RKO (cell line): ENCODE measurements at places on chromosomes 11 and 22.
A peak's percentile ranks its signal among the peaks of the same experiment; 100 is the strongest.

GRCh38 chr11:92744929-92745585 lies 224.4 kb upstream of the MTNR1B start:
- no peak for DNase-seq

DNA sequence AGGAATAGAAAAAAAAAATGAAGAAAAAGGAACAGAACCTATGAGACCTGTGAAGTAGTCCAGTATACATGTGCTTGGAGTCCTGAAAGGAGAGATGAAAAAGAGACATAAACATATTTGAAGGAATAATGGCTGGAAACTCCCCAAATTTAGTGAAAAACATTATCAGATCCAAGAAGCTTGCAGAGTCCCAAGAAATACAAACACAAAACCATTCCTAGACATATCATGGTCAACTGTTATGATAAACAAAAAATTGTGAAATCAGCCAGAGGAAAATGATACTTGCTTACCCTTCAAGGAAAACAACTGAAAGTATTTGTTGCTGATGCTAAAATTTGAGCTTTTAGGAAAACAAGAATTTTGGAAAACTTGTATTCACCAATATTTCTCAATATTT lies 250.1 kb downstream of the DDX10 start:
- no peak for DNase-seq

GRCh38 chr11:34356130-34356529 lies 1.7 kb downstream of the ABTB2 start:
- no peak for DNase-seq

DNA sequence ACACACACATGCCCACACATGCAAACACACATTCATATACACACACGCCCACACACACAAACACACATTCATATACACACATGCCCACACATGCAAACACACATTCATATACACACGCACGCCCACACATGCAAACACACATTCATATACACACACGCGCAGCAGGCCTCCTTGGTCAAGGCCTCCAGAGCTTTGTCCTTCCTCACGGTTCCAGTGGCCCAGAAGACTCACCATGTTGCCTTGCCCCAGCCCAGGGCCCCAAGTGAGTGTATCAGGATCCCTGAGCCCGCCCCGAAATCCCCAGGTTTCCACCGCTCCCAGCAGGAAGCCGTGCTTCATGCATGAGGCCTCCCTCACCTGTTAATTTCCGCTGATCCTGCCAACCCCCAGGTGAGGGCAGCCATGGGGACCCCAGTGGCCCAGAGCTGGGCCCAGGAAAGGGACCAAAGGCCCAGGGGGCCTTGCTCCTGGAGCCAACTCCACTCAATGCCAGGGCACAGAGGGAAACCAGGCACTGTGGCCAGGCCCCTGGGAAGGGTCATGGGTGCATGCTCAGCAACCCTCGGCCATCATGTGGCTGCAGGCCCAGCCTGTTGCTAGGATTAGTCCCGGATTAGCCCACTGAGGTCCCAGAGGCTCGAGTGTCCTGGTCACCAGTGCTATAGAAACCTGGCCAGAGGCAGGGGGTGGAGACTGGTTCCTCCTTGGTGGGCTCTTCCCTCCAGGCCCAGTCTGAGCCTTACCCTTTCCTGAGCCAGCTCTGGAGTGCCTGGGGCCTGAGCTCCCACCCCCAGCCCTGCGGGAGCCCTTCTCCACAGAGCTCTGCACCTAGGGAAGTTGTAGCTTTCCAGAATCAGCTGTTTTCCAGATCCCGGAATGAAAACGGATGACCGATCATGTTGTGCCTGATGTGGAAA lies 34.4 kb downstream of the IGF2 start:
- no peak for DNase-seq

DNA sequence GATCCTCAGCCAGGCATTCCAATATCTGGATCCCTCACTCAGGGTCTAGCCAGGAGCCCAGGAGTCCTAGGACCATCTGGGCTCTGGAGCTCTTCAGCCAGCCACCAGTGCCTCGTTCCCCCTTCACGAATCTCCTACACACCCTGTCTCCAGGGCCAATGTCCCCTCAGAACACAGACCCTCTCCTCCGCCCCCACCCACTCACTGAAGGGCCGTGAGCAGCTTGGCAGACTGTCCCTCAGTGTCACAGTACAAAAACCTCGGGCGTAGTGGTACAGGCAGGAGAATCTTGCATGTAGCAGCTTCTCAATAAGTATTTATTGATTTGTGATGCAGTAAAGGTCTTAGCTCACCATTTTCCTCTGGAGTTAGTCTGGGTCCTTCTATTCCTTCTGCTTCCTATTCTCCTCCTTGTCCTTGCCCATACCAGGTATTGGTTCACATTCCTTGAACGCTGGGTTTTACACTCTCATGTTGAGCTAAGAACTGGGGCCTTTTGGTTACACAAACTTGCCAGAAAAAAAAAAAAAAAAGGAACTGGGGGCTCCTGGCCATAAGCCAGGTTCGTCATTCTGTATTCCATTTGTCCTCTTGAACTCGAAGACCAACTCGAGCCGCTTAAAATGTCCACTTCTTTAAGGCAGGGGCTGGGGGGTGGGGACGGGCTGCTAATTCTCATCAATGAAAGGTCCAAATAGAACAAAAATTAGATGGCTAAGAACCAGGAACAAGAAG lies 2.3 kb downstream of the CXCR5 start:
- DNase-seq = no peak

DNA sequence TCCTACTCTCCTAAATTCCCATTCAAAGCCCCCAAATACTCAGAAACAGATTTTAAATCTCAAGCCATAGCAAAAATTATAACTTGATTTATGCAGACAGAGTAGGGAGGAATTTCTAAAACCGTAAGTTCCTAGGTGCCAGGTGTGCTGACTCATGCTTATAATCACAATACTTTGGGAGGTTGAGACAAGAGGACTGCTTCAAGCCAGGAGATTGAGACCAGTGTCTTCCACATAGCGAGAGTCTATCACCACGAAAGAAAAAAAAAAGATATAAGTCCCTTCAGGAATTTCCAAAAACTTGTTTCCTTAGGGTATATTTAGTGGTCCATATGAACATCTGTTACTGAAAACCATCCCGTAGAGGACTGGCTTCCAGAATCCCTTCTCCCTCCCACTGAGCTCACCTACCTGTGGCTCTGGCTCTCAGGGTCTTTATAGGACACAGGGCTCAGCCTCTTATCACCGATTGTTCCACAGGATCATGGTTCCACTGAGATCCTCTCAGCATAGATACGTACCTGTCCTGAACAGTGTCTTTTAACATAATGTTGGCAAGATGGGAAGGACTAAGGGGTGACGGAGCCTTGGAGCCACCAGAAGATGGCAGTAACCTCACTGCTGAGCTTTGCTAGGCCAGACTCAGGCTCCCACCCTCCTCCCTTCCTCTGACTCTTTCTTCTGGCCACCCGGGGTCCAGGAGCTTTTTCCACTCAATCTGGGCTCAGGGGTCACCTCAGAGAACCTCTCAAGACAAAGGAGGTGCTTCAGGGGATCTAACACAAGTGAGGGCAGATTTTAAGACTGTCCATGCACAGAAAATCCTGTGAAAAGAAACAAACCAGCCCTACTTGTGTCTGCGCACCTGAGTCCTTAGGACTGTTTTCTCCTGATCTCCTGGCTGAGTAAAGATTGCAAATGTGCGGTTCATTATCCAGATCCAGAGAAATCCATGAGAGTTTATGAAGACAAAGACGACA lies 117.5 kb upstream of the TOP3B start:
- peak; percentile 25 for DNase-seq

GRCh38 chr11:81870066-81870412 lies 863.6 kb downstream of the FAM181B start:
- no peak for DNase-seq

GRCh38 chr11:95485115-95485900 lies 254.3 kb upstream of the SESN3 start:
- DNase-seq = no peak

DNA sequence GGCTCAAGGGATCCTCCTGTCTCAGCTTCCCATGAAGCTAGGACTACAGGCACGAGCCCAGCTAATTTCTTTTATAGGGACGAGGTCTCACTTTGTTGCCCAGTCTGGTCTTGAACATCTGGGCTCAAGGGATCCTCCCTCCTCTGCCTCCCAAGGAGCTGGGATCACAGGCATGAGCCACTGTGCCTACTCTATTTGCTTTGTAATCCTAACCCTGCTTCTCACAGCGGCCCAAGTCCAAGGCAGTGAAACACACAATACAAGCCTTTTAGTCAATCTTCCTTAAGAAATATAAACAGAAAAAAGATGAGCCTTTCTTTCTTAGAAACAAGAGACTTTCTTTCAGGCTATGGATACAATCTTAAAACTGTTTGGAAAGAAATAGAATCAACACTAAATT lies 115.2 kb upstream of the SORL1-AS1 start:
- DNase-seq = no peak

DNA sequence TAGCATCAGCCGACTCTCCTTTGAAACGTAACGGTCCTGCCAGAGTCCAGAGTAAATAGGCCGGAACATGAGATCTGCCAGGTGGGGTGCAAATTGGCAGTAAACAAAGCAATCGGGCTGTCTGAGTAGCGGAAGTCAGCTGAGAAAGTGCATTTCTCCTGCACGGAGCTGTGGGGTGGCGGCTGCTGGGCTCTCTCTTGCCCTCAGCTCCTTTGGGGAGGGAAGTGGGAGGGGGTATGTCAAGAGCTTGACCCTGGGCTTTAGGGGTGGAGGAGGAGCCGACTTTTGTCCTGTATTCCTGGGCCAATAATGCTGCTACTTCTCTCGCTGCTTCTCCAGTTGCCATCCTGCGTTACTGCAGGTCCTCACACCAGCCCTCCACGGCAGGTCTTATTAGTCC lies 11.6 kb downstream of the GRIK4 start:
- no peak for DNase-seq

DNA sequence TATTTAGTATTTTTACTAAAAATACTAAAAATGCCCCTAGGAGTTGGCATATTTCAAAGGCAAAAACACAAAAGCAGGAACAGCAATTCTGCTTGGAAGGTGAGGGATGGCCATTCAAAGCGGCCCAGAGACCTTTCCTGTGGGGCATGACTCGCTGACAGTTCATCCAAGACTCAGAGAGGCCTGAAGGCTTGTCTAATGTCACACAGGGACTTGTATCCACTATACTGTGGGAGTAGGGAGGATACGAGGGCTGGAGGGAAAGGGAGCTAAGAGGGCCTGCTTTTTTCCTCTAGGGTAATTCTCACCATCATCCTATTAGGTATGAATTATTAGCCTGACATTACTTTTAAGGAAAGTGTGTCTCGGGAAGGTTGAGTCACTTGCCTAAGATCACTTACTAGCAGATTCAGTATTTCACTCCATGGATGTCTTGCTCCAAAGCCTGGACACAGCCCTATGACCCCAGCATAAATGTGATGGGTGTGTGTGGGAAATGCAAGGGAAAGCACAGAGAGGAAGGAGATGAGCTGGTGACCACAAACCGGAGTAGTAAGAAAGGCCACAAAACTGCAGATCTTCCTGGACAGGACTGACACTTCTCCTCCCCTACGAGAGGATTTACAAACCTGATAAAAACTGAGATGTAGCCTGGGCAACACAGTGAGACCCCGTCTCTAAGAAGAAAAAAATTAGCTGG lies 16.7 kb upstream of the UCP3 start:
- DNase-seq = peak; percentile 33

GRCh38 chr11:80816966-80817365 lies 1376.1 kb upstream of the TENM4 start:
- DNase-seq = no peak

- DNase-seq = no peak
These were observed 78.5 kb downstream of the MORC2 start for GRCh38 chr22:30889996-30890480.

GRCh38 chr11:126186708-126187529 lies 24.5 kb downstream of the RPUSD4 start:
- no peak for DNase-seq

GRCh38 chr11:35981581-35981980 lies 37.7 kb downstream of the LDLRAD3 start:
- DNase-seq = no peak

DNA sequence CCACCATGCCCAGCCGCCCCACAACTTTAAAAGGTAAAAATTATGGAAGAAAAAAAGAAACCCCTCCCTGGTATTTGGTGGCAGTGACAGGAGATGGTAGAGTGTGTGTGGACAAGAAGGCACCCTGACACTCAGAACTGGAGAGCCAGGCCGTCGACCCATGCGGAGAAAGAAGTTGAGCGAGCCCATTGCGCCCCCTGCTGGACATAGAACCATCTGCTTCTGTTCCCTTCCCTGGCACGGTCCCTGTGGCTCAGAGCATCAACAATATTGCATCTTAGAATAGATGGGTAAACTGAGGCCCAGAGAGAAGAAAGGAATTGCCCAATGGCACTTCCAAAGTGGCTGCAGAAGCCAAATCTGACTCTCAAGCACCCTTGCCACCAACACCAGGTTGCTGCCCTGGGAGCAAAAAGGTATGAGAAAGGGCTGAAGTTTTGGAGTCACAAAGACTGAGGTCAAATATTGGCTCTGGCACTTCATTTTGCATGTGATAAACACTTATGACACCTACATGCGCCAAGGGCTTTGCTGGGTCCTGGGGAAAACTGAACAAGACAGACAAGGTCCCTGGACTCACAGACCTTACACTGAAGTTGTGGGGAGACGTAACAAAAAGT lies 8.6 kb downstream of the MRPL11 start:
- peak; percentile 67 for DNase-seq

- DNase-seq = no peak
These were observed 55.3 kb upstream of the PRR5 start for GRCh38 chr22:44646668-44647067.

DNA sequence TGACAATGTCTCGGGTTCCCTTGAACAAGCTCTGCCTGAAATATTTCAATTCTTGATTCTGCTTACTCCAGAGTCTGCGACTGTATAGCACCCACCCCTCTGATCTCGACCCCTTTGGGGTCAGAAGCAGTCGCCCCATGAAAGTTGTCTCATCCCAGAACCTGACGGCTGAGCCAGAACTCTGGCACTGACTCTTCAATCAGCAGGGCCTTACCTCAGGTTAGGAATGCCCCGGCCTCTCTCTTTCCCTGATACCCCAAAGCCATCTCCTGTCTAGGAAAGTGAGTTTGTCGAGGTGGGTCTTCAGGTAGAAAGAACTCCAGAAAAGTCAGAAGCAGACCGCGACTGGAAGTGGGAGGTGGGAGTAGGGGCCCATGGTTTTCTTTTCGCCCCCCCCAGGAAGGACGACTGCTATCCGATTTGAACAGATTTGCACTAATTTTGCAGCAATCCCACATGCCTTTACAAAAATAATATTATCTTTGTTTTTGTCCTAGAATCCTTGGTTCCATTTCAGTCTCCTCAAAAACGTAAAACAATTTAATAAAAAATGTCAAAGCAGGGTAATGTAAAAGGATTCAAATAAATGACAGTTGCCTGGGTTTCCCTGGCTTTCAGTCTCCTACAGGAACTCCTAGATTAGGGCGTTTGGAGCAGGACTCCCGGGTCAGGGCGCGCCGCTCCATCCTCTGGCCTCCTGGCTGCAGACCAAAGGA lies 898 bp upstream of the ROBO3 start:
- no peak for DNase-seq
